ENCODE measurements at places on chromosomes 2 and 18.

DNA sequence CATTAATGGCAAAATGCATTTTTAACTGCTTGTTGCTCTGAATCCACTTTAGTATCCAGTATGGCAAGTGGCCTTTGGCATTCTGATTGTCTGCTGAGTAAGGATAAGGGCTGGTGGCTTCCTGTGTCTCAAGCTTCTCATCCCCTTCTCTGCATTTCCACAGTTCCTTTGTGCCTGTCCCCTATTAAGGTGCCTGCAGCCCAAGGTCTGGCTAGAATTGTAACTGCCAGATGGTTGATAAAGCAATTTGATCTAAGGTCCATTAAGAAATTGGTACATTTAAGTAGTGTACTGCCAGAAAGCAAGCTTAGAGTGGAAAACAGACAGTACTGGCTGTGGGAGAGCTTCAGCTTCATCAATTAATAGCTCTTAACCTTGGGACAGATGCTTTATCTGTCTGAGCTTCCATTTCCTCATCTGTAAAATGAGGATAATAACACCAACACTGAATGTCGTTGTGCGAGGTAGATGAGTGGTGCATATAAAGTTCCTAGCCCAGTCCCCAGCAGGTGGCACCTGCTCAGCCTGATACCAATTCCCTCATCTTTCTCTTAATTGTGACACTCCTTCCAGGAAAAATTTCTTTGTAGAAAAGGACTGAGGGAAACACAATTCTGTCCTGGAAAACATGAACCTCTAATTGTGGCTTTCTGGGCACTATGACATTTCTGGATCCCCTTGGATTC, 570.6 kb upstream of the GCFC2 start:
- DNase-seq = no peak

- DNase-seq = no peak
These were observed 18.4 kb upstream of the PIEZO2 start for GRCh38 chr18:11167778-11168177.

DNA sequence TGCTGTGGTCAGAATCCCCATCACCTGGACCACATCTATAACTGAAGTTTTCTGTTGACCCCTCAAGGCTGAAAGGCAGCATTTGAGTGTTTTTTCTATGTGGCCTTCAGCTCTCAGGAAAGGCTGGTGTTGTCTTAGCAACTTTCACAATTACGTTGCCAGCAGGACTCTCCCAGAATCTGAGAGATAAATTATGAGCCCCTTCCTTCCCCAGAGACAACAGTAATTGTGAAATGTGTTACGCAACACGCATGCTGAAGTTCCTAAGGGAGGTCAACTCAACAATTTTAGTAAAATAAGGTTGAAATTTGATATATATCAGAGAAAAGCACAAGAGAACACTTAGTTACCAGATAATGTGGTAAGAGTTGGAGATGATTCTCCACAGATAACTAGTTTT, 216.5 kb upstream of the SLC8A1 start:
- DNase-seq = no peak

GRCh38 chr2:66686755-66687154, 251.8 kb downstream of the MEIS1 start:
- no peak for DNase-seq

DNA sequence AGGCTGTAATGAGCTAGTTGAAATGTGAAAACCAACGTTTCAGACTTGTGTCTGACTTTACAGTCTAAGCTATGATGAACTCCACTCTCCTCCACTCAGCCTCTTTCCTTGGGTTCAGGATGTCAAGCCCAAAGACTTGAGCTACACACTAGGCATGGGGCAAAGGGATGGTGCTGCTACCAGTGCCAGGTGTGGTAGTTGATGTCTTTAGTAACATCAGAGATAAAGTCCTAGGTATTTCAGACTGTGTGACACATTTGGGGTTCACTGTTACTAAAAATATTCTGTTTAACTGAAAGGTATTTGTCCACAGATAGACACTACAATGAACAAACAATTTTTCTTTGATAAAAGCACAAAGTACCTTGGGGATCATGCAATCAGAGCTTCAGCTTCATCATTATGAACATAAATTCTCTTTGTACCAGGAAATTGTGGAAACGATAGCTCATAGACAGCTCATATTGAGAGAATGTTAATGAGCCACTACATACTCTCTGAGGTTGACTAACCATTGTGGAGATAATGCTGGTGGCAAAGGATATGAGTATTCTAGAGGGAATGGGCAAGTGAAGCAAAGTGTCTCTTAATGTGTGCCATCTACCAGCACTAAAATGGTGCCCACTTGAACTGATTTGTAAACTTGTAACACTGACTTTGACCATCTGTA, 253.7 kb upstream of the THUMPD2 start:
- no peak for DNase-seq

- no peak for DNase-seq
These were observed 121.2 kb upstream of the CAVIN2 start for GRCh38 chr2:191968120-191968519.

DNA sequence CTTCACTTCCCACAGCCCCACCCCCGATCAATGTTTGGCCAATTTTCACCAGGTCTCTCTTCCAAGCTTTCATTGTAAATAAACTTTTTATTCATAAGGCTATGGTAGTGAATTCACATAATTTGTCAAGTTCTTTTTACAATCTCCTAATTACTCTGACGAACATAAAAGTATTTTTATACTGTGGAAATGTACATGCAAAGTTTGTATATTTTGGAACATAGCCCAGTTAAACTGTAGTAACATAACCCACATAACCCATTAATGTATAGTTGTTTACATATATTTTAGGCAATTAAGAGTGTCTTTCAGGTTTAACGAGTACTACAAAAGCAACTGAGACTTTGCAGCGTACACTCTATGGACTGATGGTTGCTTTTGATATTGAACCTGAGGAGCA, 228.3 kb upstream of the ERBB4 start:
- DNase-seq = no peak

GRCh38 chr2:194363878-194364277, 1293.1 kb upstream of the SLC39A10 start:
- DNase-seq = no peak

- DNase-seq = no peak
These were observed 380.6 kb downstream of the TSN start for GRCh38 chr2:122136056-122136455.

GRCh38 chr2:13102397-13103063, 385.8 kb downstream of the TRIB2 start:
- no peak for DNase-seq

- no peak for DNase-seq
These were observed 24.8 kb upstream of the FOSL2 start for GRCh38 chr2:28367667-28368356.

DNA sequence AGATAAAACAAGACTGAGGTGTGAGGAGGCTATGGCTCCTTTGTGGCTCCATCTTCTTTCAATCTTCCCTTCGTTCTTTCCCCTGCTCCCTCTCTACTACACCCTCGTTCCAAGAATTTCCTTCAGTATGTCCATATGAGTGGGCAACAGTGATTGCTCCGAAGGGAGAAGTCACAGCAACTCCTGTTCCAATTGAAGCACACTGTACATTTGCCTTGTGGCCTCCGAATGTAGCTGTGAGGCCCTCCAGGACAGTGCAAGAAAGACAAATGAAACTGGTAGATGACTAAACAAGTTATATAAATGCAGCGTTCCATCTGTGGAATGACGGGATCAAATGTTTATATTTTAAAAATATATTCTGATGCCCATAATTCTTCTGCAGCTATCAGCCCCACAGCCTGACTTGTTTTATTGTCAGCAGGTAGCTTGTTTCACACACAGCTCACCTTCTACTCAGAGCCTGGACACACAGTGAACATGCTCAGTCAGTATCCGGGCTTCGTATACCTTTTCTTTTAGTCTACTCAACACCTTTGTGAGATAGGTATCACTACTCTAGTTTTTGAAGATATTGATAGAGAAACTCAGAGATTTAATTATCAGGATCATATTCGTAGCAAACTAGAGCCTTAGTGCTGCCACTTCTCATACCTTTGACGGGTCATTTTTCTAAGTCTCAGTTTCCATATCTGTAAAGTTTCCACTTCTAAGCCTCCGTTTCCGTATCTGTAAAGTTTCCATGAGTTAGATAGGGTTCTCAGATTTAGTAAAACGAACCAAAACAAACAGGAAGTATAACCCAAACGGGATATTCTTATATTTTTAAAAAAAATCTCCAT, 216.7 kb upstream of the STON1 start:
- no peak for DNase-seq

DNA sequence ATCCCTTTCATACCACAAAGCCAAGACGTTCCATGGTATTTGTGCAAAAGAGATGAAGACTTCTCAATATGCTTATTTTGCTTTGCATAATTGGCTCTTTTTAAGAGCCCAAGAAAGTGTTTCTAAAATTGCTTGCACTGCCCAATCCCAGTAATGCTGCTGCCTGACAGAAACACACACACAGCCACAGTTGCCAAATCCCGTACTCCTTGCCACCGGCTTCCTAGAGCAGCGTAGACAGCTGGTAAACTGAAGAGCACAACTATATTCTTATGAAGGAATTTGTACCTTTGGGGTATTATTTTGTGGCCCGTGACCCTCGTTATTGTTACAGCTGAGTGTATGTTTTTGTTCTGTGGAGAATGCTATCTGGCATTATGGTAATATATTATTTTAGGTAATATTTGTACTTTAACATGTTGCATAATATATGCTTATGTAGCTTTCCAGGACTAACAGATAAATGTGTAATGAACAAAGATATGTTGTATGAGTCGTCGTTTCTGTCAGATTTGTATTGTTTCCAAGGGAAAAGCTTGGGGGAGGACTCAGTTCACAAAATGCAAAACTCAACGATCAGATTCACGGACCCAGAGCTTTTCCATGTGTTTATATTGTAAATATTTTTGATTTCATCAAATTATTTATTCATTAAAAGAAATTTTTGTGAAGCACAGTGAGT, 202.9 kb upstream of the RAB12 start:
- DNase-seq = no peak

- no peak for DNase-seq
These were observed 19.2 kb upstream of the SEH1L start for GRCh38 chr18:12928641-12929040.

DNA sequence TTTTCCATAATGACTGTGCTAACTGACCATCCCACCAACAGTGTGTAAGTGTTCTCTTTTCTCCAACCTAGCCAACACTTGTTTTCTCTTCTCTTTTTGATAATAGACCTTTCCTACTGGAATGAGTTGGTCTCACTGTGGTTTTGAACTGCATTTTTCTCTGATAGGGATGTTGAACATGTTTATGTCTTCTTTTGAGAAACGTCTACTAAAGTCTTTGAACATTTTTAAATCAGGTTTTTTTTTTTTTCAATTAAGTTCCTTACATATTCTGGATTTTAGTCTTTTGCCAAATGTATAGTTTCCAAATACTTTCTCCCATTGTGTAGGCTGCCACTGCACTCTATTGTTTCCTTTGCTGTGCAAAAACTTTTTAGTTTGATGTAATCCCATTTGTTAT, 405.5 kb upstream of the FIGN start:
- DNase-seq = no peak
